NCI-H510A treated with DMSO at 0.1 percent for 48 hours (cell line): ENCODE measurements at places on chromosomes 7 and 10.

DNA sequence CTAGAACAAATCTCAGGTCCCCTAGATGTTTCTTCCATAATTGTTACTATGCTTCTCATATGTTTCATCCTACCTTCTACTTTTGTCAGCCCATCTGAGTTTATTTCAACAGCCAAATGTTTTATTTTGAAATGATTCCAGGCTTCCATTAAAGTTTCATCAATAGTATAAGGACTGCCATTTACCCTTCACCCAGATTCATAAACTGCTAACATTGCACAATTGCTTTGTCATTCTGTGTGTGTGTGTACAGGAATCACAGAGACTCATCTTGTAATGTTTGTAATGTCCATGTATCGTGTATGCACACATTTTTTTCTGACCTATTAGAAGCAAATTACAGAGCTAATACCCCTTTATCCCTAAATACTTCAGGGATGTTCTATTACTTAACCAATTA lies 25.5 kb downstream of the MMRN2 start:
- no peak for DNase-seq

DNA sequence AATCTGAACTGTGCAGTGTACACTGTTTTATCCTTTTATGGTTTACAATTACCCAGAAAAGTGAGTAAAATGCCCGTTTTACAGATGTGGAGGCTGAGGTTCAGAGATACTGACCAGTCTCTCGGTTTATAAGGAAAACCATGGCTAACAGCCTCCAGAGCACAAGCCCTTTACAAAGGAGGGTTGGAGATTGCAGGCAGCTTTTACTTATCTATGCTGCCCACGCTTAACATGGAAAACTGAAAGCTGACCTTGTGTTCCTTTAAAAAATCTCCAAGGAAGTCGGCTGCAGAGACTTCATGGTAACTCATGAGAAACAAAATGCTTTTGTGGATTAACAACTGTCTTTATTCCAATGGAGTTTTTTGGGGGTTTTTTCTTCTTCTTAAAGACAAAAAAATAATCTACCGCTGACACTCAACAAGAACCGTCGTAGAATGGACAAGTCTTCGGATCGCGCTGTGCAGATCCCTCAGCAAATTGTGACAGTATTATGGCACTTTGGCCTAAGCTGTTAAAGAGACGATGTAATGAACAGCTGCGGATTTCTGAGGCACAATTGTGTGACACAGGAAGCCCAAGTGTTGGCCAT lies 654 bp upstream of the SLF2 start:
- DNase-seq = peak; percentile 51

- no peak for DNase-seq
Measured at GRCh38 chr10:103633846-103634245, 140.3 kb downstream of the NEURL1 start.

GRCh38 chr10:125107965-125108580 lies 52.3 kb downstream of the CTBP2 start:
- no peak for DNase-seq

DNA sequence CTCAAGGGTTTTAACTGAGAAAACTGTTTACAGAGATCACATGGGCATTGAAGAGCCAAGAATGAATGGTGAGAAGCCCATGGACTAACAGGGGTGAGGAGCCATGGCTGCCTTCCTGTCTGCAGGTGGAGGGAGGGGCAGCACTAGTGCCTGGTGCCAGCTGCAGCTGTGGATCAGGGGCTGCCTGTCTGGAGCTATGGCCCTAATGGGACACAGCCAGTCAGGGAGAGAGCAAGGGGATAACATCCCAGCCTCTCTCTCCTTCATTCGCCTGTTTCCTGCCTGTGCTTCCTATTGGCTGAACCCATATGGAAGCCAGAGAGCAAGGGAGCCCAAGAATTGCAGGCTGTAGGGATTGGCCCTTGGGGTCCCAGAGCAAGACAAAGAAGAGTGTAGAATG lies 125.8 kb upstream of the GAD2 start:
- no peak for DNase-seq

DNA sequence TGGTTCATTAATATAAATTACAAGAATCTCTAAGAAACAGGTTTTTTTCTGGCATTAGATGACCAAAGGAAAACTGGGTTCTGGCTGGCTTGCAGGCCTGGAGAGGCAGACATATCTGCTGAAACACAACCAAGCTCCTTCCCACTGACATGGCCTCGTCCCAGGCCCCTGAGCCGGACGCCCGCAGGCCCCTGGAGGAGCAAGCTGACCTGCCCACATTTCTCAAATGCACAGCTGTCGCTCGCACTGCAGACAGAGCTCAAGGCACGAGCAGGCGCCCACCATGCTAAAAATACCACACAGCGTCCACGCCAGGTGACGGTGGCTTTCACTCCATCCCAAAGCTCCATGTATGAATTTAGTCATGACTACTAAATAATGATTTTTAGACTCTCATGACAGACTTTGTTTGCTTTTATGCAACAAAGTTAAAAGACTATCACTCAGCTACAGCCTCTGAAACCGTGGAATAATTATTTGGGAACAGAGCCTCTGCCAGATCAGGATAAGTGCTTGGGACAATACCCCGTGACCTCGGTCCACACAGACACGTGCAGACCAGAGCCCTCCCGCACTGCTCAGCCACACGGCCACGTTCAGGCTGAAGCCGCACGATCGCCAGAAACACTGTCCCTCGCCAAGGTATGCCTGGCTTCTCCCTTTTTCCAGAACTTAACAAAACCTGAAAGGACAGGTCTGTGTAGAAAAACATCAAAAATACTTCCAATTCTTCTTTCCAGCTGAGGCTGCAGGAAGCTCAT lies 71.1 kb downstream of the DIP2C start:
- DNase-seq = no peak

DNA sequence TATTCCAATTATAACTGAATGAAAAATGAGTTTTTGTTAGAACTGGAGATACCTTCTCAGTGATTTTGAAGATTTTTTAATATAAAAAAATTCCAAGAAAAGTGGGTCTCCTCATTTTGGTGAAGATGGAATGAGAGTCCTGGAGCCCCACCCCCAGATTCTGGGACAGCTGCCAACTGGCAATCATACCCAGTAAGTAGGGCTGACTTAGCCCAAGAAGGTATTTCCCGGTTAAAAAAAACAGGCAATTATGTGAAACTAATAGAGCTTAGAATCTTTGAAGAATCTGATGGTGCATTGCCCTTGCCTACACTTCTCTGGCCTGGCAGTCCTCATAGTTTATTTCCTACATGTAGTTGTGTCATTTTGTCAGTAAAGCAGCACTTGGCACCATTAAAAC lies 52.8 kb upstream of the VWDE start:
- no peak for DNase-seq
